ENCODE measurements at places on chromosomes 5 and 9.
A peak's percentile ranks its signal among the peaks of the same experiment; 100 is the strongest.

- no peak for DNase-seq
These were observed 38.2 kb upstream of the ZSWIM6 start for GRCh38 chr5:61293873-61294272.

DNA sequence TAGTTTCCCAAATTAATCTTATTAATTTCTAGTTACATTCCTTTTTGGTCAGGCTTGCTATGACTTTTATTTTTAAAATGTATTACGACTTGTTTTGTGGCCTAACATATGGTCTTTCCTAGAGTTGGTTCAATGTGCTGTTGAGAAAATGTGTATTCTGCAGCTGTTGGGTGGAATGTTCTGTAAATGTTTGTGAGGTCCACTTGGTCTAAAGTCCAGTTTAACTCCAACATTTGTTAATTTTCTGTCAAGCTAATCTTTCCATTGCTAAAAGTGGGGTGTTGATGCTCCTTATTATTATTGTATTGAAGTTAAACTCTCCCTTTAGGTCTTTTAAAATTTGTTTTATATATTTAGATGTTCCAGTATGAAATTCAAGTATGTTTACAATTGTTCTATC lies 1010.8 kb upstream of the EDIL3 start:
- DNase-seq: no peak

DNA sequence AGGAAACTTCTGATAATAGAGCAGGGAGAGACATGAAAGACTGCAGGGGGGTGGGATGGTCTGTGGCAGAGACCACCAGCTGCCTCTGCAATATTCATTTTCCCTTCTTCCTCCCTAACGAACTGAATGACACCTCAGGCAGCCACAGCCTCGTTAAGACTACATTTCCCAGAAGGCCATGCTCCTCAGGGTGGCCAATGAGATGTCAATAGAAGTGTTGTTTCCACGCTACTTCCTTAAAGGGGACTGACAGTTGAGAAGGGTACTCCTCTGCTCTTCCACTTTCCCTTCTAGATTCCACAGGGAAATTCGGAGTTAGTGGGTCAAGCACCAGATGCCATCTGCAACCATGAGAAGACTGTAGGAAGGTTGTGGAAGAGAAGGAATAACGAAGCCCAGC lies 52.0 kb upstream of the DAPK1 start:
- no peak for DNase-seq

- DNase-seq: no peak
These were observed 55.2 kb downstream of the NMUR2 start for GRCh38 chr5:152349683-152350526.

- no peak for DNase-seq
These were observed 575.8 kb upstream of the ZNF462 start for GRCh38 chr9:106287091-106287631.

GRCh38 chr5:136013559-136013958 lies 15.2 kb upstream of the TGFBI start:
- no peak for DNase-seq

- no peak for DNase-seq
These were observed 30.7 kb downstream of the QRFP start for GRCh38 chr9:130865921-130866320.

- no peak for DNase-seq
These were observed 7.1 kb upstream of the KLF9 start for GRCh38 chr9:70421272-70422180.

DNA sequence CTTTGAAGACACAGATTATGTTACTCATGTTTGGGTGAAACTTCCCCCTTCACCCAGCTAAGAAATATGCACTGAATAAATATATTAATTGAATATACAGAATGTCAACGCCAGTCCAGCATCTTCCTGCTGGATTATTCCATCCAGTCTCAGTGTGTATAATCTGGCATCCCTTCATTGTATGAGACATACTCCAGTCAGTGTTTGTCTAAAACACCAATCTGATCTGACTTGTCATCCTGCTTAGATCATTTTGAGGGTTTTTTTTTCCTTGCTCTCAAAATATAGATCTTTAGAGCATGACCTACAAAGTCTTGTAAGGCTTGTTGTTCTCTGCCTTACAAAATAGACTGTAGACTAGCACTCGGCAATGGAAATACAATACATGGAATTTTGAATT lies 195.1 kb downstream of the SMARCA2 start:
- DNase-seq: no peak

GRCh38 chr9:86843206-86843605 lies 104.1 kb downstream of the GAS1 start:
- no peak for DNase-seq

- DNase-seq: no peak
These were observed 2.8 kb downstream of the DCAF12 start for GRCh38 chr9:34123682-34124081.

- DNase-seq: no peak
These were observed 314.0 kb downstream of the SEMA5A start for GRCh38 chr5:9231842-9232241.

DNA sequence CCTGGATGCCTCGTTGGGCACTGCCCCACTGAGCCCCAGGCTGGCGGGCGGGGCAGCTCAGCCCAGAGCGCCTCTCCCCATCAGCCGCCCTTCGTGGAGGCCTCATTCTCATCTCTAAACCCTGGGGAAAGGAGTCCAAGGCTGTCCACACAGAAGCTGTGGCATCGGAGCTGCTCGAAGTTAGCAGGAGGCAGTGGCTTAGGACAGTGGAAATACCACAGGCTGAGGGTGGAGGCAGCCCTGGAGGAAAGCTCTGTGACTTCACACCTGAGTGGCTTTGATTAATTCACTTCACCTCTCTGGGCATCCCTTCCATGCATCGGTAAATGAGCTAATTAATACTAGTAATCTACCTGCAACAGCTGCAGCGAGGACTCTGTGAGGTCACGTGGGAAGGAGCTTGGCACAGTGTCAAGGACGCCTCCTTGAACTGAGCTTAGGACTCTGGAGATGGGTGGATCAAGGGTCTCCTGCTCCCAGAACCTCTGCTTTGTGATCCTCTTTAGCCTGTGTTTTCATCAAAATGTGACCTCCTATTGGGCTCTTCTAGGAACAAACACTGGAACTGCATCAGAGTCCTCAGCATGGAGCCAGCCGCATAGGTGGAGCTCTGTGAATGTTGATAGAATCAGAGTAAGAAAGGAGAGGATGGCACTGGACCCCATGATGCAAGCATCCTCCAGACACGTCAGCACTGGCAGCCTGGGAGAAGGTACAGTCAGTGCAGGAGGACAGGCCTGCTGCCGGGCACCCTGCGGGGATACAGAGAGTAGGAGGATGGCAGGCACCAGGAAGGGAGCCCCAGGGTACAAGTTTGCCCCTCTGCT lies 842 bp upstream of the ANGPTL2 start:
- no peak for DNase-seq

DNA sequence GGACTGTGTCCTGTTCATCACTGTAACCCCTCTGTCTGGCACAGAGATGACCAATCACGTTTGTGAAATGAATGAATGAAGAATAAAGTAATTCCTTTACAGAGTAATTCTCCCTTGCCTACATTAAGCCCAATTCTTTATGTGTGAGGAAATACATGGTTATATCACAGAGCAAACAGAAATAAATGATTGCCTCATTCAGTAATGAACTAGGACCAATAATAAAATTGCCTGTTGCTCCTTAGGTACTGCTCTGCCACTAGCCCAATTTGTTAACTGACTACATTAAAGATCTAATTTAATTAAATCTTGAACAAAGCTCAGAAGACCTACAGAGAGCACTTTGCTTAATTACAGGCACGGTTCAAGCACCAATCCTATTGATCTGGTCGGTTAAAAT lies 121.8 kb downstream of the DCP2 start:
- no peak for DNase-seq

GRCh38 chr5:135533794-135534193 lies 2.0 kb downstream of the NEUROG1 start:
- no peak for DNase-seq

- peak; percentile 37 for DNase-seq
These were observed 621.2 kb upstream of the CDH6 start for GRCh38 chr5:30572279-30572678.

DNA sequence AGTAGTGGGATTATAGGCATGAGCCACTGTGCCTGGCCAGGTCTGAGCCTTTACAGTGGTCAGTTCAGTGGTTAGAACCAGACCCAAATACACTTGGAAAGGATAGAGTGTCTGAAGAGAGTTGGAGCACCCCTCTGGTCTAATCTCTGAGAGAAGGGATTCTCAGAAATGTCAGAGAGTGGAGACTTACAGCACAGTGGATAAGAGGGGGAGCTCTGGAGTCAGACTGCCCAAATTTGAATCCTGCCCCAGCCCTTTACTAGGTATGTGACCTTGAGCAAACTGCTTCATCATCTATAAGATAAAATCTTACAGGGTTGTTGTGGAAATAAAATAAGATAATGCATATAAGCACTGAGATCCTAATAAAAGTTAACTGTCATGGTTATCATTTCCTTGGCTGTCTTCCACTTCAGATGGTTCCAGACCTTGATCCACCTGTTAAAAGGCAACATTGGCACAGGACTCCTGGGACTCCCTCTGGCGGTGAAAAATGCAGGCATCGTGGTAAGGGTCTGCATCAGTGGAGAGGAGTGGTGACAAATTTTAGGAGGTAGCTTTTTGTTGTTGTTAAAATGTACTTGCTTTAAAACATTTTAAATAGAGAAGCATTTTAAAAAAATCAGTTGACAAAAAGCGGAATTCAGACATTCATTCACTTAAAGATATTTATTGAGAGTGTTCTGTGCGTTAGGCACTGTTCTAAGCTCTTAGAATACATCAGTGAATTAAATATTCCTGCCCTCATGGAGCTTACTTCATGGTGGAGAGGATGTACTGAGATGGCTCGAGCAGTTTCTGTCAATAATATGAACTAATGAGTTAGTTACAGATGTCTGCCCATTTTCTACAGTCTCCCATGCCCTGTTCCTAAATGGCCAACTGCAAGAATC lies 16.0 kb downstream of the SLC36A1 start:
- no peak for DNase-seq

DNA sequence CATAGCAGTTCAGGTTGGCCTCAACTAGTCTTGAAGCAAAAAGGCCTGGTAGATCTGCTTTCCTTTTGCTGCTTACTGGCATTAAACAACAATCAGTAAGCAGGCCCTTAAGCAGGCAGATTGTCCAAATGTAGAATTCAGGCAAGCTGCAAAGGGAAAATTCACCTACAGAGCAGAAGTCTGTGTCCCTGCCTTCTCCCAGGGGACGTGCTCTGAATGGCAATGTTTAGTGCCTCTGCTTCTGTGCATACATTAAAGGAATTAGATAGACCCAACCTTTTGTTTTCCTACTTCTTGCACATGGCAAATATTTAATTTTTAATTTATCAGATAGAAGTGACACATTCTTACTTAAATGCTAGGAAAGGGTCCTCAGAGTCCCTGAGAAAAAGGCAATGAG lies 328.8 kb upstream of the PIK3R1 start:
- DNase-seq: no peak

GRCh38 chr5:134430001-134430569 lies 18.4 kb upstream of the CDKN2AIPNL start:
- no peak for DNase-seq

DNA sequence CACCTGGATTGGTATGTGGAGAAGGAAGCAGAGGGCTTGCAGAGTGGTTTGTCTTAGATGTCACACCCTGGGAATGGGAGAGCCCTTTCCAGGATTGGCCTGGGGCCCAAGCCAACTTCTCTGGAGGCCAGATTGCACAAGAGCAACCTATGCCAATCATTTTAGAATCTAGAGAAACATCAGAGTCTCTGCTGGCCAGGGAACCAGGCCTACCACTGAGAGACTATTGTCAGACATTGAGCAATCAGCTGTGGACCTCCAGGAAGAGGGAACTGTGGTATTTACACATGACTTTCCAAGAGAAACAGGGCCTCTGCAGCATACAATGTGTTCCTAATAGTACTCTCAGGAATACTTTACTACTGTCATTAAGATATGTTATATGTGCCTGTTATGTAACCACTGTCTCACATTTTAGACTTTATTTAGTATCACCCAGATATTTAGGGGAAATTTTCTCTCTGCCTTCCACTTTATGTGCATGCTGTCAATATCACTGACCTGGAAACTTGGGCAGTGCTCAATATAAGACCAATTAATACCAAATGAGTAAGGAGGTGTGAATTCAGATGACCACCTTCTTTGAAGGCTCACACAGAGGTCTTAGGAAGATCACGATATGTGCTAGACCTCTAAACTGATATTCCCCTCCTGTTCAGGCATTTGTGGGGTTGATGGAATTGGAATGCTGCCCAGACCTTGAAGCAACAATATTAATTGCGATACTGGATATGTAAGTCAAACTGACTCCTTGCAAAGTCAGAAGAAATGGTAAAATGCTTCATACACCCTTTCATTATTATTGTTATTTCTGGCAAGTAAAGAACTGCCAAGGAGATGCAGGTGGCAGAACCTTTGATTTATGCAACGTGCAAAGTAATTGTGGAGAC lies 20.5 kb upstream of the CCL28 start:
- peak; percentile 48 for DNase-seq

DNA sequence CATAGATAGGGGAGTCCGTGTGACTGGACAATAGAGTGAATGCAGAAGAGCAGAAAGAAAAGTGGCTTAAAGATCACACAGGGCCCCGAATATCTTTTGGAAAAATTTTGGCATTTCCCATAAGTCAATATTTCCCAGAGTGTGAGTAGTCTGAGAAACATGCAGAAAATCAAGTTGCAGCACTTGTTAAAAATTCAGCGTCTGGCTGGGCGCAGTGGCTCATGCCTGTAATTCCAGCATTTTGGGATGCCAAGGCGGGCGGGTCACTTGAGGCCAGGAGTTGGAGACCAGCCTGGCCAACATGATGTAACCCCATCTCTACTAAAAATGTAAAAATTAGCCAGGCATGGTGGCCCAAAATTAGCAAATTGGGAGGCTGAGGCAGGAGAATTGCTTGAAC lies 227.0 kb downstream of the DRD1 start:
- no peak for DNase-seq

DNA sequence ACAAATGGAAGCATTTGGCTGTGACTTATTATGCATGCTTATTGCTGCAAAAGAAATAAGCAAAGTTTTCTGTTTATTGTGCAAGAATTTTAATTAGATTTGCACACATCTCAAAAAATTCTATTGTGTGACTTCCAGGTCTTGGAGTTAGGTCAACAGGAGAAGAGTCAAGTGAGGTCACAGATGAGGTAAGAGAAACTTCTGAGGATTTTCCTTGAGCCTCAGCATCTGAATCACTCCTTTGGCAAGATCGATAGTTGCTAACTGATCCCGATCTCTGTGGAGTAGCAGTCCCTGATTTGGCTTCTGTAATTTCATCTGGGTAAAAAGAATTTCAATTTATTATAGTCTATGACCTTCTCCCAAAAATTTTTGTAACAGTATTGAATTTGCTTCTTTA lies 6.9 kb upstream of the TTC33 start:
- no peak for DNase-seq

GRCh38 chr5:1312206-1312605 lies 17.3 kb upstream of the TERT start:
- DNase-seq: no peak

- DNase-seq: peak; percentile 93
These were observed 15.9 kb downstream of the PPP2R2B start for GRCh38 chr5:146862641-146863040.

- no peak for DNase-seq
These were observed 27.5 kb upstream of the FRMPD1 start for GRCh38 chr9:37623267-37623666.

DNA sequence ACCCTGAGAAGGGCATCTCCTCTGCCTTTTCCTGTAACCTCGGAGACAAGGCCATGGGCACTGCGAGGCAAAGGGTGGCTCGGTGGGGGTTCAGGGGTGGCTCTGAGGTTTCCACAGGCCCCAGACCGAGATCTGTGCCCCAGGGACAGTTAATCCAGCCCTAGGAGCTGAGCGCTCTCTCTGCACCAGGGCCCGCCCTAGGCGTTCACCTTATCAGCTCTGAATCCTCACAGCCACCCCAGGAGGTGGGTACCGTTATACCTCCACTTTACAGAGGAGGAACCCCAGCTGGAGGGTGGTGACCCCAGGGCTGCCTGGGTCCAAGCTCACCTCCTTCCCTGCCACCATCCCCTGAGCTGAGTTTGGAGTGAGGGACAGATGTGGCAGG lies 2.3 kb upstream of the ENG start:
- no peak for DNase-seq

Measured in retinal pigment epithelial cell (primary cell).